Activated naive CD8-positive, alpha-beta T cell treated with anti-CD3 and anti-CD28 coated beads for 36 hours (primary cell): ENCODE measurements at places on chromosomes 4 and X. TPM values are rescaled to one million over a fixed set of nuclear protein-coding genes. Genes with fewer than 3 reads are reported as not detected.

LDB2 gene
- total RNA-seq, result not detected

LIMCH1 gene
- total RNA-seq, result not detected

FGA gene
- not detected for total RNA-seq

ABCG2 gene
- 0.78 TPM for total RNA-seq

- no peak for DNase-seq
These were observed 887 bp upstream of the IL1RAPL2 start for GRCh38 chrX:104564921-104565703.

DNA sequence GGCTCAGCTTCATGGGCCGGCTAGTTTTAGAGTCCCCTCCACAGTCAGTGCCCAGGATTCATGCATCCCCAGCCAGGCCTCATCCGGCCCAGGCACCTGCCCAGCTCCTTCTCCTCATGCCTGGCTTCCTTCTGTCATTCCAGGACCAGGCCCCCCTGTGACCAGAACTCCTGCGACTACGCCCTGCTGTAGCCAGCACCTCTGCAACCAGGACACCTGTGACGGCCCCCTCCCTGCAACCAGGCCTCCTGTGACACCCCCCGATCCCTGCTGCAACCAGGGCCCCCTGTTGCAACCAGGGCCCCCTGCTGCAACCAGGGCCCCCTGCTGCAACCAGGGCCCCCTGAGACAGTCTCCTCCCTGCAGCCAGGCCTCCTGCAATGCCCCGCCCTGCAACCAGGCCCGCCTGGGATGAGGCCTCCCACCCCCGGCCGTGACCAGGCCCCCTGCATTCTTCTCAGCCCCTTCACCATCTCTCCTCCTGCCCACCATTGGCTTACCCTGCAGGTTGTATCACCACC, 46.8 kb downstream of the HTRA3 start:
- no peak for DNase-seq
